Activated naive CD8-positive, alpha-beta T cell treated with anti-CD3 and anti-CD28 coated beads, Interleukin-2, amount 50 U/mL, for 16 hours (primary cell): ENCODE measurements at places on chromosomes 4 and X.

DNA sequence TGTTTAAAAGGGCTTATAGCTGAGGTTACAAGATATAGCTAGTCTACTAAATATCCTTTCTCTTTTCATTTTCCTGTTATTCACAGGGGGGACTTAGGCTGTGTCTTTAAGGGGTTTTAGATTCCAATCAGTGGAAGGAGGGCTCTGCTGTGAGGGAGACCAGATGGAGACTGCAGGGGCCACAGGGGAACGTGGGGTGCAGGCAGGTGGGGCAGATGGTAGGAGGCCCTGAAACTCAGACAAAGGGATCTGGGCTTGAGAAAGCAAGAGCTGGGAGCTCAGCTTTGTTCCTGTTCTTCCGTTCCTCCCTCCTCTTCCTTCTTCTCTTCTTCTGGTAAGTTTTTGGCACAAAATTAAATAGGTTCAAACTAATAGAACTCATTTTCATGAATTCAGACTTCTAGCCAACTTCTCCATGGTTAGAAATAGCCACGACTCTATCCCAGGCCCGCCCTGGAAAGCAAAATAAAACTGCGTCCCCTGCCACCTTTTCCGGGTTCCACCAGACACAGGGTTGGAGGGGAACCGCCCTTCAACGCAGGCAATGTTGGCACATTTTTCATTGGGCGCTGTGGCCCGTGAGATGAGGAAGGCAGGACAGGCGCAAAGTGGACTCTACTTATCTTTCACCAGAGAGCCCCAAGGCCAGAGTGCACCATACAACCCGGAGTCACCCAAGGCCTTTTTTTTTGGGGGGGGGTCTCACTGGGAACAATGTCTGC, 3.5 kb upstream of the TMSB4X start:
- no peak for DNase-seq

DNA sequence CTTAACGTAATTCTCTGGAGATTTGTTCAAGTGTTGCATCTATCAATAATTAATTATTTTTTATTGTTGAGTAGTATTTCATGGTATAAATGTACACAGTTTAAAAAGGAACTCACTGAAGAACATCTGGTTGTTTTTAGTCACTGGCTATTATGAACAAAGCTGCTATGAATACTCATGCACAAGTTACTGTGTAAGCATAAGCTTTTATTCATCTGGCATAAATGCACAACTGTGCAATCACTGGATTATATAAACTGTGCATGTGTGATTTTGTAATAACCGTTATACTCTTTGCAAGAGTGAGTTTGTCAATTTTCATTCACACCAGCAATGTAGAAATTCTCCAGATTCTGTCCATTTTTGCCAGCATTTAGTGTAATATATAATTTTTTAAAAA, 43.8 kb upstream of the UBQLN2 start:
- no peak for DNase-seq

DNA sequence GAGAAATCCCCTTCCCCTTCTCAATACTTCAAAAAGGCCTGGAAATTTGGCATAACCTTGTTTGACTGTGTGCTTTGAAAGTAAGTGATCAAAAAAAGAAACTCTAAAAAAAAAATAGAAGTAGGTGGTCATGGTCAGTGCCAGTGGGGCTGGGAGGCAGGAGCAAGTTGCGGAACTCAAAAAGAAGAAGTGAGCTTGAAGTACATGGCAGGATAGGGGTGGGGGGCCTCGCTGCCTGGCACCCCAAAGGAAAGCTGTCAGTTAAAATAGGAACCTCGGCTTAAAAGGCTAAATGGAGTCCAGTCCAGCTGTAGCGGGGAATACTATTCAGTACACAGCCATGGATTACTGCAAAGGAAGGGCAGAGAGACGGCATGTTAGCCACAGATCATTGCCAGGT, 12.2 kb upstream of the NKRF start:
- no peak for DNase-seq

GRCh38 chr4:14855719-14856061, 146.6 kb upstream of the CPEB2 start:
- no peak for DNase-seq

DNA sequence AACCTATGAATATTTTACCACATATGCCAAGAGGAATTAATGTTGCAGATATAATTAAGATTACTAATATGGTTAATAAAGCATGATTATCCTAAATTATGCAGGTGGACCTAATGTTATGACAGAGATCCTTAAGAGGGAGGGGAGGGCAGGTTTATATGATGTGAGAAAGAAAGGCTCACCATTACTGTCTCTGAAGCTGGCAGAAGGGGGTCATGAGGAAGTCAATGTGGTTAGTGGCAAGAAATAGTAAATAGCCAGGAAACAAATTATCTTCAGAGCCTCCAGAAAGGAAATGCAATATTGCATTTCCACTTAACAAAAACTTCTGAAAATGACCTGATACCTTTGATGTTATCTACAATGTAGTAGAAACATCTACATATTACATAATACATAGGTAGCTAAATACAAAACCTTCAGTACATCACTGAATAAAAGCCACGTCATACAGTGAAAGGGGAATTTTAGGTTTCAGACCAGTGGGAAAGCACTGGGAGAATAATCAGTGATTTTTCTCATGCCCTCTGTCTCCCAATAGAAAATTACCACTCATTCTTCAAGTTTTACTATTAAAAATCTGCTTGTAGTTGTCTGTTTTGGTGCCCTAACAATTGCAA, 609.2 kb downstream of the SPOCK3 start:
- no peak for DNase-seq

GRCh38 chr4:15692602-15693001, 10.3 kb upstream of the BST1 start:
- DNase-seq, result no peak

GRCh38 chr4:13483136-13483767, 888 bp downstream of the RAB28 start:
- no peak for DNase-seq

- DNase-seq, result no peak
These were observed 109.0 kb downstream of the UCHL1 start for GRCh38 chr4:41365681-41366080.
